Stimulated activated CD4-positive, alpha-beta T cell treated with anti-CD3 and anti-CD28 coated beads, Interleukin-4, amount 100 ng/mL, for 24 hours (primary cell): ENCODE measurements at places on chromosomes 5 and 9.

DNA sequence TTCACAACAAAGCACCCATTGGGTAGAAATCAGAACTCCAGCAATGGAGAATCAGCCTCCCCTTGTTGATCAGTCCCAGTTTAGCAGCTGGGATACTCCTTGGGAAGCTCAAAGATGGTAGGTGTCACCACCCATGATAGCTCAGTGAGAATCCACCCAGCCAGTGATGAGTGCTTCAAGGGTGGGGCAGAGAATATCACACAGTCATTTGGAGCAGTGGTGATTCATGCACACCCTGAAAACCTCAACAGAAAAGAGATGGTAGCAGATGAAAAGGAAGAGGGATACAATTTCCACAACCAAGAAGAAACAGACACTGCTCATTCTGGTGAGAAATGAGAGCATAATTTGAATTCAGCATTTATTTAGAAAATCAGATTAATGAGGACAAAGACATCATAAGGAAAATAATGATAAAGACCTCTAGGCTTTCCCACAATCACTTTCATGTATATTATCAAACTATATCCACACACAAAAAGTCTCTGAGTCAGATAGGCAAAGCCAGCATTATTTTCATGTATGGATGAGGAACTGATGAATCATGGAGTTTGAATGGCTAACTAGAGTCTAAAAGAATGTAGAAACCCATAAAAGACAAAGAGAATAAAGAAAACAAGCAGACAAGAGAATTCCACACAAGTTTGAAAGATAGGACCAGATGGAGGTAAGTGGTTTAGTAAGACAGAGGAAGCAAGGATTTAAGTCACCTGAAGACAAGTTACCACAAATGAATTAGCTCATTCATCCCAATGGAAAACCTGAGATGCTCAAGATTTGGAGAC is 82.9 kb downstream of the FEM1C start:
- DNase-seq, result peak; percentile 43

DNA sequence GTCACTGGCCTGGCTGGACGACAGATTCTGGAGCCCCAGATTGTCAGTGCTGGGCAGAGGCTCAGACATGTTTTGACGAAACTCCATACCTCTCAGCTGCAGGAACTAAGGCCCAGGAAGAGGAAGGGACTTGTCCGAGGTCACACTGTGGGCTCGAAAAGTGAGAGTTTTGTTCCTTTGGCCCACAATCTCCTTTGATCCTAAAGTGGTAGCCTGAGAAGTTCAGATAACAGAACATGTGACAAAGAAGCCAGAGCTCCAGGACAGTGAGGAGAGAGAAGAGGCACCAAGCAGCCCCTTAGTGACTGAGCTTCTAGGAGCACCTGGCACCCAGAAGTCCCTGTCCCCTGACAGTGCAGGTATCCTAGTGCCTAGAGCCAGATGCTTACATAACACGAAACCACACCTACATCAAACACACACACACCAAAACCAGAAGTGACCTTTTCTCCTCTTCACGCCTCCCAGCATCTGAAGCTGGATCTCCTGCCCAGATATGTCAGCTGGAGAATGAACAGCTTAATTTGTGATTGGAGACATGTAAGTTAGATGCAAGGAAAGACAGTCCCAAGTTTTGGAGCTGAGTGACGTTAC is 88.9 kb downstream of the ADRB2 start:
- no peak for DNase-seq

- DNase-seq, result no peak
These were observed 132.4 kb downstream of the ROR2 start for GRCh38 chr9:91817493-91818224.

- DNase-seq, result no peak
These were observed 118.7 kb upstream of the WWC1 start for GRCh38 chr5:168172760-168173223.

DNA sequence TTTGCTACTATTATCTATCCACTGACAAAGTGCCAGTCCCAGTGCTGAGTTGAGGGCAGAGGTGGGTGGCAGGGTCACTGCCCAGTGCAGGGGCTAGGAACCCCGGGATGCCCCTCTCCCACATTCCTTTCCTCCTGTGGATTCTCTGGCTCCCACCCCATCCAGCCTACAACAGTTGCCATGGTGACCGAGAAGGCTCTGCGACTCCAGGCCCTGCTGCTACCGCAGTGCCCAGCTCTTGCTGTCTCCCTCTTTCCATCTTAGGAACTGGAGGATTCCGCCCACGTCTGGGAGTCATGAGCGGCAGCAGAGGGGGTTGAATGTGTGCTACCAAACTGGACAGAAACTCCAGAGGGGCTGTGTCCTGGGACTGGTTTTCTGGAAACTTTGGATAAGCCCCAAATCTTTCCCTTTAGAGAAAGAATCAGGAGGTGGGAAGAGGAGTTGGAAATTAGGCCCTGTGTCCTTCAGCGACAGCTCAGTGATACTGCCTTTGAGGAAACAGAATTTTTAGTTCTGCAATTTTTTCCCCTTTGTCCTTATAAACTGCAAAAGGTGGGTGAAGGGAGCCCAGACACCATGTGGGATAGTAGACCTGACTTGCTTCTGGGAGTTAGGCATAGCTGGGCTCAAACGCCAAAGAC is 20.7 kb upstream of the C5orf47 start:
- no peak for DNase-seq

GRCh38 chr9:20728493-20729220 is 44.6 kb downstream of the FOCAD start:
- no peak for DNase-seq

DNA sequence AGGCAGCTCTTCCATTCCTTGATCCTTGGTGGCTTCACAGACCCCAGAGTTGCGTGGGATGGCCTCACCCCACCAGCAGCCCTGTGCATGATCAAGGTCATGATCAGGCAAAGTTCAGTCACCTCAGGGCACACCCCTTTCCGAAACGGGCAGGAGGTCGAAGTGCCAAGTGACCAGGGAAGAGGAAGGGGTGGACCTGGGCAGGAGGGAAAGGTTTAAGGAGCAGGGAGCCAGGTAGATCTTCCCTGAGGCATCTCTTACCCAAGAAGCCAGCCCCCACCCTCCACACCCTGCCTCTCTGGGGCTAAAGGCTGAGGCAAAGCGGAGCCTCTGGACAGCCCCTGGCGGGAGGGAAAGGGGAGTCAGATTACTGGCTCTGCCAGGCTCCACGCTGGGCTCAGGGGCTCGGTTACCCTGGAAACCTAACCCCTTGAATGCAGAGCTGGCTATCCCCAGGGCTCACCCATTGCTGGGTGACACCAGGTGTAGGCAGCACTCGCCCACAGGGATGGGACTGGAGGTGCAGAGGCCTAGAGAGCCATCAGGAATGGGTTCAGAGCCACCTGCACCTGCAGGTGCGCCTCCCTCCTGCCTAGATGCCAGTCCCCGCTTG is 3.6 kb downstream of the MGAT4B start:
- DNase-seq, result no peak

- DNase-seq, result no peak
These were observed 135.4 kb upstream of the GNA14 start for GRCh38 chr9:77783518-77783917.

DNA sequence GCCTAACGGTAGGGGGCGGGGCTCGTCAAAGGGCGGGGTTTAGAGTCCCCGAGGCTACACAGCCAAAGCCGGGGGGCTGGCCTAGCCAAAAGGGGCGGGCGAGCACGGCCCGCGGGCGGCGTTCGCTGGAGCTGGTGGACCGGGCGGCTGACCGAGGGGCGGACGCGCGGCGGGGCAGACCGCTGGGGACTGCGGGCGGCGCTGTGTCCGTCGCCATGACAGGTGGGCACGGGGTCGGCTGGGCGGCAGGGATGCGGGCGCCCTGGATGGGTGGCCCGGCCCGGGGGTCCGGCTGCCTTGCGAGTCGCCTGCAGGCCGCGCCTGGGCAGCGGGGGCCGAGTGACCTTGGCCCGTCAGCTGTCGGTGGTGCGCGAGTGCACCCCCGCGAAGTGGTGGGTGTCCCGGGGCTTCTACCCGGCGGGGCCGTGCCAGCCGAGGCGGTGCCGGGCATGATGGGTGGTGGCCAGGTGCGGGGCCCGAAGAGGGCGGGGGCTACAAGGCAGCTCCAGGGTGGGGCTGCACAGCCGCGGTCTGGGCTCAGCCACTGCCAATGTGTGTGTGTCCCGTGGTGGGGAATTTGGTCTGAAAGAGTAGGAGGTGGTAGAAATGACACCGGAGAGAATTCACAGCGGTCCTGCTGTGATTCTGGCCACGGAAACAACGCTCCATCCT is at the start of gene CARD19:
Gene CARD19, plus strand, starts transcription at position 87 of the 672 bp plus-strand sequence. Its CDS starts 129 bp downstream, at position 216.
- DNase-seq, result peak; percentile 52

- no peak for DNase-seq
These were observed 1.9 kb downstream of the CD14 start for GRCh38 chr5:140631036-140631417.

- DNase-seq, result no peak
These were observed 353.2 kb downstream of the PRR16 start for GRCh38 chr5:120817044-120817985.

DNA sequence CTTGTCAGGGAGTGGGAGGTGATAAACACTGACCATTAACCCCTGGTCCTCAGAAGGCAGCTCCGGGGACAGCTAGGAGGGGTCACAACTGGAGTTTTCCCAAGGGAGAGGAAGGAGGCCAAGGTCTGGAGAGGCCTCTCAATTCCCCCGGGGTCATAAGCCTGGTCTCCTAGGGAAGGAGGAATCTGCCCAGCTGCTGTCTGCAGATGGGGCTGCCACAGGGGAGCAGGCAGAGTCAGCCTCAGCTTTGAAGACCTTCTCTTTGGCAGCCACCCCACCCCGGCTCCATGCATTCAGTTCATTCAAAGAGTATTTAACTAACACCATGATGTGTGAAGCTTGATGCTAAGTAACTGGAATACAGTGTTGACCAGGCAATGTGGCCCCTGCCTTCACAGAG is 74.6 kb upstream of the HSPA9 start:
- no peak for DNase-seq

DNA sequence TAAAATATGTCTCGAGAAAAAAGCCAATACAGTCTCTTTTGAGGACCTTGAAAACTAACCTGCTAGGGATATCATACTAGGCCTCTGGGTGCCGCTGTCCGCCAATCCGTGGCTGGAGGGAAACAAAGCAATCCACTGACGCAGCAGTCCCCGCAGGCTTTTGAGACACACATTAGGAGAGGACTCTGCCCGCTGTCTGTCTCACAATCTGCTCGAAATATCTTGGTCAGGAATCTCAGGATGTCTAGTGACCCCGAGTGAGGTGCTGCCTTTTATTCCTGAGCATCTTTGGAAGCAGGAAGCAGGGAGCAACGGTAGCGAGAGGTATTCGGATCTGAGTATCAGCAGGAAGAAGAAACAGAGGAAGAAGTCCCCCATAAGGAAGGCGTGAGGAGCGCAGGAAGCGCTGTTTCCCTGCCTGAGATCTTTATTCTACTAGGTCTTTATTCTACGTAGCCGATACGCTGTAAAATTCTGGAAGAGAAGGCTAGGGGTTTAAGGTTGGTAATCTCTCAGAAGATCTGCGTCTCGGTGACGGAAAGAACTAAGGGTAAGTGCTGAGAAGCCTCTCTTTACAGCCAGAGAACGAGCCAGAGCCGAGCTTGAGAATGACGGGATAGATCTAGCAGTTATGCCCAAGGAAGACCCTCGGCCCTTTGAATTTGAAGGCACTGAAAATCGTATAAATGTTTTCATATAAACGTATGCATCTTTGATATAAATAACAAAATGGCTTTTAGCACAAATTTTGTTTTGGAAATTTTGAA is 4.0 kb upstream of the PCDHGA1 start:
- peak; percentile 72 for DNase-seq

- DNase-seq, result peak; percentile 68
These were observed 112.5 kb downstream of the WDR41 start for GRCh38 chr5:77379558-77380061.

- no peak for DNase-seq
These were observed 416.4 kb upstream of the IRX1 start for GRCh38 chr5:3179220-3179619.

- no peak for DNase-seq
These were observed 2.0 kb downstream of the RHOBTB3 start for GRCh38 chr5:95733107-95733665.

- DNase-seq, result no peak
These were observed 29.2 kb upstream of the NFIL3 start for GRCh38 chr9:91452844-91453243.

DNA sequence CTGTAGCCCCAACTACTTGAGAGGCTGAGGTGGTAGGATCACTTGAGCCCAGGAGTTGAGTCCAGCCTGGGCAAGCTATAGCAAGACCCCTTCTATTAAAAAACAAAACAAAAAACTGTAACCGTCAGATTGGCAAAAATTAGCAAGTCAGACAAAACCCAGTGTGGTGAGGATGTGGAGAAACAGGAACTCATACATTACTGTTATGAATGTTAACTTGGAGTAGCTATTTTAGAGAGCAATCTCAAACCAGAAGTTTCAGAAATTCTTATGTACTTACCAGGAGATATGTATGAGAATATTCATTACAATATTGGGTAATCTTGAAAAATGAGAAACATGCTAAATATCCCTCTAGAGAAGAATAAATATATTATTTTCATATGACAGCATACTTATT is 120.3 kb downstream of the INVS start:
- DNase-seq, result no peak

GRCh38 chr5:151643388-151643787 is 43.3 kb downstream of the SPARC start:
- DNase-seq, result no peak
